ENCODE measurements at places on chromosomes 12 and 14.

DNA sequence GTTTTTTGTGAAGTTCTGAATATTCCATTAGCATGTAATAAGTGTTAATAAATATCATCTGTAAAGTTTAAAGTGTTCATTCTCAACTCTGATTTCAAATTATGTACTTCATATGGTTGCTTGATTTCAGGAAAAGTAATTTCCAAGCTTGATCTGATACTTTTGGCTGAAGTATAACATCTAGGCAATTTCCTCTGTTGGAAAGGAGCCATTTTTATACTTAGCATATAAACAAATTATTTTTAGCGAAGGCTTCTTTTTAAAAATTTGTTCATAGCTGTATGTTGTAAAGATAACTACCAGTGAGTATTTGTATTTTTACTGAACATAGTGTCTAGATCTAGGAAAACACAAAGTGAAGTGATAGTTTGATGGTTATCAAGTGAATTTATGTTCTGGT is 153.4 kb upstream of the TMTC2 start:
- DNase-seq, result no peak
- no peaks in the 10 kb centered on the region for H3K27me3 ChIP-seq
- no peak overlapping the region for H3K4me3 ChIP-seq
- H3K4me1 ChIP-seq, result no peaks in the 10 kb centered on the region
- no peak overlapping the region for H3K27ac ChIP-seq

DNA sequence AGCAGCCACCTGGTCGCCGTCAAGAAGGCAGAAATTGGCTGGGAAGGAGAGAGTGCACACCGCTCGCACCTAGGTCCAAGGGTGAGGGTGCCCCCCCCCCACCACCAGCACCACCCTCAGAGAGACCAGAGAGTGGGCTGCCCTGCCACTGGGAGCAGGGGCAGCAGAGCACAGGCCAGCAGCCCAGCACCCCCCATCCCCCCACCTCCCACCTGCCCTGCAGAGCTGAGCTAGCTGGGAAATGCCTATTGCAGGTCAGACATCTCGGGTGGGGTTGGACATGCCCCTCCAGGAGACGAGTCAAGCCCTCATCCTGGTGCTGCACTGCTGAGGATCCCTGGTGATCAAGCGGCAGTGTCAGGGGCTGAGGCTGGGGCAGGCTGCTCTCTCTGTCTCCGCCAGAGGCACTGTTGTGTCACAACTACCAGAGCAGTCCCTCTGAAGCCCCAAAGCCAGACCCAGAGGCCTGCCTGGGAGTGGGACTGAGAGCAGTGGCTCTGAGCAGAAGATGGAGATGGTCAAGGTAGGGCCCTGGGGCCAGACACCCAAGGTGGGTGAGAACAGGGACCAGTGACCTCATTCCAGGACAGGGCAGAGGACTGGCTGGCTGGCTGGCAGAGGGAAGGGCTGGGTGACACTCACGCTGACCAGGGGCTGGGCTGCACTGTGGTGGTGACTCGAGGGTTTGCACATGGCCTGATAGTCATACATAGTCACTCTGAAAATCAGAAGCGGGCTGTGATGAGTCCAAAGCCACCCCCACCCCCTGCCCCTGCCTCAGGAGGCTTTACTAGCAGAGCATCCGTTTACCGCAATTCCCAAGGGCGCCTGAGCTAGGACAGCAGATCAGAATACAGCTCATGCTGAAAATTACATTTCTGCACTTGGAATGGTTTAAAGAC is 19.7 kb upstream of the LRTM2 start:
- H3K27me3 ChIP-seq, result no peaks in the 10 kb centered on the region
- peaks cover 15% of the 10 kb centered on the region for H3K4me1 ChIP-seq
- peak; percentile 56 for DNase-seq
- H3K36me3 ChIP-seq, result no peaks in the 10 kb centered on the region
- no peak overlapping the region for H3K4me3 ChIP-seq
- H3K27ac ChIP-seq, result no peak overlapping the region

GRCh38 chr14:64715628-64716412 is 11.6 kb downstream of the PLEKHG3 start:
- no peak overlapping the region for H3K27ac ChIP-seq
- H3K4me1 ChIP-seq, result peaks cover 15% of the 10 kb centered on the region
- H3K36me3 ChIP-seq, result no peaks in the 10 kb centered on the region
- no peak for DNase-seq
- H3K4me3 ChIP-seq, result peak overlapping the region; percentile 53
- no peaks in the 10 kb centered on the region for H3K27me3 ChIP-seq

DNA sequence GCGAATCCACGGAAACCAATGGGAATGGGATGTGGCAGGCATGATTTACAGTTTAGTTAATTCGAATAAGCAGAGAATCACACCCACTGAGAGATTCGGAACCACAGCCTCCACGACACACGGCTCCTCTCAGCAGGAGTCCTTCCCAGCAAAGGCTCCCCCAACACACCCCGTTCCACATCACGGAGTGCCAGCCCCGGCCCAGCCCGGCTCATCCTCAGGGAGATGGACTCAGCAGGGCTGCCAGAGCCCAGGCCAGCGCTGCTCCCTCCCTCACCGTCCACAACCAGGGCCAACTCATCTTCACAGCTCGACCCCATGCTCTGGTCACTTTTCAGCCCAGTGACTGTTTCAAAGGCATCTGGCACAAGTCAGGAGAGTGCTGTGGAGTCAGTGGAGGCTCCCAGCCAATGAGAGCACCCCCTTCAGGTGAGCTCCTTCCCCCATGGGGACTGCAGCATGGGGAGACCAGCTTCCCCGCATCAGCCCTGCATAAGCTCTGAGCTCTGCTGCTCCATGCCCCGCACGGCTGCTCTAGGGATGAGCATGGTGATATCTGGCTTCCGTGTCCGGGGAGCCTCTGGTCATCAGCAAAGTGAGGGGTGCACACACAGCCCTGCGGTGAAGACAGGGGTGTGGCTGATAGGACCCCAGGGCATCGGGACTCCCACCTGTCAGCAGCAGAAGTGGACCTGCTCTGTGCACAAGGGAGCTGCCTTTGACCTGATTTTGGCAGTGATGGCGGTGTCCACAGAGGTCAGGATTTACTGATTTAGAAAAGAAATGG is 238.8 kb upstream of the SFSWAP start:
- no peak overlapping the region for H3K27ac ChIP-seq
- no peaks in the 10 kb centered on the region for H3K36me3 ChIP-seq
- DNase-seq, result no peak

GRCh38 chr12:3732901-3733300 is 20.0 kb downstream of the CRACR2A start:
- no peak for DNase-seq
- H3K36me3 ChIP-seq, result no peaks in the 10 kb centered on the region
- no peak overlapping the region for H3K27ac ChIP-seq
- H3K4me3 ChIP-seq, result no peak overlapping the region
- H3K27me3 ChIP-seq, result no peaks in the 10 kb centered on the region
- no peaks in the 10 kb centered on the region for H3K4me1 ChIP-seq

- H3K4me1 ChIP-seq, result no peaks in the 10 kb centered on the region
- DNase-seq, result peak; percentile 9
- H3K27ac ChIP-seq, result no peak overlapping the region
These were observed 53.3 kb downstream of the SMIM41 start for GRCh38 chr12:52132754-52133161.
